ENCODE measurements at places on chromosomes 7 and 10.

DNA sequence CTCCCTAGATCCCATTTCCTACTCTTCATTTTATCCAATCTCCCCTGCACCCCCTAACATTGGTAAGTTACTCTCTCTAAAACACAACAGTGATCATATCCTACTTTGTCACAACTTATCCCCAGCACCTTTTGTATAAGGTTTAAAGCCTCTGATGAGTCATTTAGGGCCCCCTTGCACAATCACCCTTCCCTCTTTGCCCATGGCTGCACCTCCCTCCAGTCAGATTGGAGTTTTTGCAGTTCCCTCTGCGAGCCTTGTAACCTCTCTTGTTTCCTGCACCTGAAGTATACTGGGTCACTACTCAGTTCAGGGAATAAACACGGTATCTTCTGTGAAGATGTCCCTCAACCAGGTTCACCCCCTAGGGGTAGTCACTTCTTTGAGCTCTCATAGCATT, 55.9 kb upstream of the ADRB1 start:
- DNase-seq = no peak

DNA sequence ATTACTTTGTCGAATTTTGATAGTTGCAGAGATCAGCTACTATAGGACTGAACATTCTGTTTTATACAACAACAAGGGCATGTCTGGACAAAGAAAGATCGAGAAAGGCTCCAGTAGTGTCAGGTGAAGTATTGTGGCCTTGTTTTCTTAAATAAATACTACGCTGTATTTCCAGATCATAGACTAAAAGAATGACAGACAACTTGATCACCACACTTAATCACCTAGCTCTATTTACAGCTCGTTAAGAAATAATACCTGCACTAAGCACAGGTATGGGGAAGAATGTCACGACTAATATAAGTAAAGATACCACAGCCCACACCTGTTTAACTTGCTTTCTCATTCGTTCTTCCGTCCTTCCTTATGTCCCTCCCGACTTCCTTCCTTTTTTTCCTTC, 269.2 kb downstream of the HGF start:
- DNase-seq = no peak

GRCh38 chr7:44162179-44162578, 21.0 kb upstream of the MYL7 start:
- no peak for DNase-seq

DNA sequence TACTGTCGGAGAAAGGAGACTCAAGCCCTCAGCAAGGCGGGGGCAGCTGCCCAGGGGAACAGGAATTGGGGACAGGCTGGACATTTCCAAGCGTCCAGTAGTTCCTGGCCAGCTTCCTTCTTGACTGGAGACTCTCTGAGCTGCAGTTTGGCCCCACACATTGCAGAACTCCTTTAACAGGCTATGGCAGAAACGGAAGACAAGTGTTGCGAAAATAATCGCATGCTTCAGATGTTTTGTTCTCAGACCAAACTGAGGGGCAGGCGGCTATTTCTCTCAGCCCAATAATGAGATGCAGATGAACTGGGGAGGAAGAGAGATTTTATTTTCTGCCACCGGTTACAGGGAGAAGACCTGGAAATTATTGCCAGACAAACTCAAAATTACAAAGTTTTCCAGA, 88.0 kb upstream of the PFKP start:
- DNase-seq = no peak

DNA sequence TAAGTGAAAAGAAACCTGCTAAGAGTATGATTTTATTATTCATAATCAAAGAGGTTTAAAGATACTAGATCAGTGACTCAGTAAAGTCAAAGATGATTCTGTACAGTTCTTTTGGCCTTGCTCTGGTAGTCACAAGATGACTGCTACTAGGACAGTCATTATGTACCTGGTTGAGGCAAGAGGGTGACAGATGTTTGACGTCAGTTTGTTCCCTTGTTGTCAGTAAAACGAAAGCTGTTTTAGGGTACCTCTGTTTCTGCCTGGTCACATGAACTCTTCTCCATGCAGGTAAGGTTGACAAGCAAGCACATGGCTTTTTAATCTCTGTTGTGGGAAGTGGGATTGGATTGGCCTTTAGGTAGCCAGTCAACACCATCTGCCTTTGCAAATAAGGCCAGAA, 308.0 kb downstream of the EXOC4 start:
- no peak for DNase-seq

- no peak for DNase-seq
Observed at GRCh38 chr7:50418526-50419290, 31.4 kb downstream of the FIGNL1 start.

GRCh38 chr7:71308096-71308495, 176.2 kb downstream of the GALNT17 start:
- DNase-seq = no peak

- no peak for DNase-seq
Observed at GRCh38 chr10:99619090-99619800, 994 bp downstream of the SLC25A28 start.

- no peak for DNase-seq
Observed at GRCh38 chr7:113487925-113488731, 369.8 kb upstream of the SMIM30 start.

Measured in stimulated activated CD4-positive, alpha-beta T cell treated with anti-CD3 and anti-CD28 coated beads, Interleukin-2, amount 100 ng/mL, for 24 hours (primary cell).